Stimulated activated CD4-positive, alpha-beta T cell treated with anti-CD3 and anti-CD28 coated beads, Interleukin-1b, Interleukin-23, amount 100 ng/mL, for 24 hours (primary cell): ENCODE measurements at places on chromosomes 7 and 10.

GRCh38 chr7:48262606-48263310 lies 91.5 kb downstream of the ABCA13 start:
- DNase-seq, result no peak

- no peak for DNase-seq
Measured at GRCh38 chr10:116098411-116099022, 174.5 kb downstream of the GFRA1 start.

DNA sequence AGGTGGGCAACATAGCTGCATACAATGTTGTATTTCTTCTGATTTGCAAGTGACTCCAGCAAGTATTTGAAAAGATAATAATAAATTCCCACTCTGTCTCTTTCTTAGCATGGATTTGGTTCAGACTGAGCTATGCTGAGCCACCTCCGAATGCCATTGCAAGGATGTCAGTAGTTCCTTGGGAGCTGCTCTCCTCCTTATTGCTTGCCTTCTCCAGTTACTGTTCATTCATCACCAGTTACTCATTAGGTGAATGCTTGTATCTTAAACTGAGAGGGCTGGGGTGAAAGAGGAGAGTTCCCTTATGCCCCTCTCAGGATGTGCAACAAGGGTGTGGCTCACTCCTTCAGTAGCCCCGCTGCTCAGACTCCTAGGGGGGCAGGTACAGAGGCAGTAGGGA lies 78.4 kb upstream of the PRKAR2B start:
- no peak for DNase-seq

DNA sequence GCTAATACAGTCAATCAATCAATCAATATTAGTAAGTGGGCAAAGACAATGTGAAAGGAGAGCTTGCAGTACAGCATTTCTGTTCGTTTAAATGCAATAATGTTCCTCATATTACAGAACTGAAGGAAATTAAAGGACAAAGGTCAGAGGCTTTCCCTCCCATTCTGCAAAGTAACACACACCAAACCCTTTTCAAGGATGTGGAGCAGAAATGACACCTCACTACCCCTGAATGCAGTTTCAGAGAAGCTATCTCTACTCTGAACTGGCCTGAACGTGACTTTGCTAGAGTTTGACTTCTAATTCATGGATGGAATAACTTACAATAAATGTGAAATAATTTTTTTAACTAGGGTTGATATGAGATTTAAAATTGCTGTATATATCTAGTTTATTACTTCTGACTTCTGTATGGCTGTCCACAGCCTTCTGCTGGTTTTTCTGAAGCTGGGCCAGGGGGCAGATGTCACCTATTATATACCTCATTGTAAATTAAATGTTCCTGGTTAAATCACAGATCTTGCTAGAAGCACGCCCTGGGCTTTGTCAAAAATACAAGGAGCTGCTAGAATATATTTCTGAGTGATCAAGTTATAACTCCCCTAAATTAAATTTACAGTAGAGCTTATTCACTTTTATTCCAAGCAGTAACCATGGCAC lies 156.9 kb upstream of the C7orf33 start:
- DNase-seq, result no peak

DNA sequence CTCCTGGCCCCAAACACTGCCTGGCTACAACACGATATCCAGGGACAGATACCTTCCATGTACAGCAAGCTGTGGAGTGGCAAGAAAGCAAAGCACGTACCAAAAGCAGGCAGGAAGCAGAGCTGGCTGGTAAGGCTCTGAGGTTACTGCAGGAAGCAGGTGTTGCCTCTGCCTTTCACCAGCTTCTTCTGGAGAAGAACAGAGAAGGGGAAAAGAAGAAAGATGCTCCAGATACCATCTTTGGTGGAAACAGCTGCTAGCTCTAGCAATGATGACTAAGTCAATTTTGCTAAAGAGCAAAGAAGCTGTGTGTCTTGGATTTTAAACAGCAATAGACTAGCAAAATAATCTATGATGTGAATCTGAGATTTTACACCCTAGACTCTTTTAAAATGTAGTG lies 34.9 kb upstream of the PRSS1 start:
- no peak for DNase-seq

DNA sequence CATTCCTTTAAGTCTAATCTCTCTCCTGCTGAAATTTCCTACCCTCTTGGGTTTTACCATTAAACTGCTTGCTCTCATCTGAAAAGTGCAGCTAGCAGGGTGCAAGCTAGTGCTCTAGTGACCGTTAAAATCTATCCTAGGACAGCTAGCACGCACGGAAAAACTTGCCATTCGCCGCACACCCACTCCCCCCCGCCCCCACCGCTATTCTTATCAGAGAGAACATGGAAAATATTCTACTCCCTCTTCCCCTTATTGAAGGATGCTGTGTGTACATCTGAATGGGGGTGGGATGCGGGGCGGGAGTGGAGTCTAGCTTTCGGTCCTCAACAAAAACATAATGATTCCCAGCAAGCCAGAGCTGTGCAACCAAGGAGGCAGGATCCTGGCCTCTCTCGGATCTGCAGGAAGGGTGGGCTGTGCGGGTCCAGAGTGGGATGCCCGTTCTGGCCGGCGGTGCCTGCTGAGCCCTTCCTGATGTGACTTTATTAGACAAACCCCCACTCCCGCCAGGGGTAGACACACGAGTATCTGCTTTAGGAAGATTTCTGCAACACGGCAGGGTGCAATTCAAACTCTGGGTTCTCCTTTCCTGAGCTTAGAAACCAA lies 1.1 kb upstream of the ADRA2A start:
- DNase-seq, result no peak

DNA sequence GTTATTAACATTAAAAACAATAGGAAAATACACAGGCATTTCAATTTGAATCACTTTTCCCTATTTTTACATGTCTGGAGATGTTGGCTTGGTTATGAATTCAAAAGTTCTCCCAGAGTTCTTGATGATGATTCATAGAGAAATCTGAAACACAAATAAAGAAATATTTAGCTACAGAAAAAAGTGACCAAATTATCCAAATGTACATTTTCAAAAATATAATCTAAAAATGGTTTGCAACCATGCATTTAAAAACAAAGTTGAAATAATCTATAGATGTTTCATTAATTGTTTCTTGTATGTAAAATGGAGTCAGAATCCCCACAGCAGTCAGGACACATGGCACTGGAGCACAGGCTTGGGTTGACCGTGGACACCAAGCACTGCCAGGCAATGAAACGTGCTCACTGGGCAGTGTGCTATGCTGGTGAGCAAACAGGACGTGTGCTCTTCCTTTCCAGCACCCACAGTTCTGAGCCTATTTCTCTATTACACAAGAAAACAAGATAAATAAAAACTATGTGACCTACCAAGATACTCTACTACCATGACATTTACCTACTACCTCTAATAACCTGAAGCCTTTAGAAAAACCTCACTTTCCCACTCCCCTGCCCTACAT lies 44.1 kb upstream of the PTPRN2 start:
- no peak for DNase-seq

GRCh38 chr7:7639847-7640220 lies 718 bp upstream of the UMAD1 start:
- DNase-seq, result peak; percentile 30

GRCh38 chr7:158327571-158328180 lies 259.9 kb downstream of the PTPRN2 start:
- DNase-seq, result no peak

DNA sequence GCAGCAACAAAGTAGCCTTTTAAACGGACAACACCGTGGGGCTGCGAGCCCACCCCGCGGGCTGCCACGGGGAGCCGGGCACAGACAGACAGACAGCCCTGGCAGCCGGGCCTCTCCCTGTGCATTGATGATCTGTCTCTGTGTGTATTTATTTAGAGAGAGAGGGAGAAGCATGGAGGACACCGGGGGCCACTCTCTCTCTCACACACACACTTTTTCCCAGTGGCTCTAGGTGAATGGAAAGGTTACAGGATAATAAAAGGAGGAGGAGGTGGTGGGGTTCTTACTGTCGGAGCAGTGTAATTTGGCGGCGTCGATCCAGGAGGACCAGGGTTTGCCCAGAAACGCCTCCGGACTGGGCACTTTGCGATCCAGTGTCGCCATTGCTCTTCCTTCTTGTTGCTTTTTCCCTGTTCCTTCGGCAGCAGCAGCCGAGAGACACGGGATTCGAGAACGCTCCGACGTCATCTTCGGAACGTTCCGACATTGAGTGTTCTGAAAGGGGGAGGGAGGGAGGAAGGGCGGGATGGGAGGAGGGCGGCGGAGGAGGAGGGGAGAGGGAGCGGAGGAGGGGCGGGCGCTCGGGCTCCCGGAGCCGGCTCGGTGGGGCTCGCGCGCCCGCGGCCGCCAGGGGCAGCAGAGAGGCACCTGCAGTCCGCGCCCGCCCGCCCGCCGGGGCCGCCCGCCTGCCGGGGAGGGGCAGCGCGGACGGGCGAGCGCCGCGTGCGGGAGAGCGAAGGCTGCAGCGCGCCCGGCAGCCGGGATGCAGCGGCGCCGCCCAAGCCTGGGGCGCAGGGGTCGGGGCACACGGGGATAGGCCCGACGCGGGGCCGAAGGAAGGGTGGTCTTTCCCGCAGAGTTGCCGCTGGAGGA lies at the start of gene ATXN7L1:
TSS of gene ATXN7L1 (minus strand) at position 509 of the 873 bp plus-strand sequence. CDS start at position 468, 41 bp downstream.
- DNase-seq, result peak; percentile 91

- no peak for DNase-seq
Measured at GRCh38 chr7:111083413-111083812, 7.5 kb upstream of the LRRN3 start.

DNA sequence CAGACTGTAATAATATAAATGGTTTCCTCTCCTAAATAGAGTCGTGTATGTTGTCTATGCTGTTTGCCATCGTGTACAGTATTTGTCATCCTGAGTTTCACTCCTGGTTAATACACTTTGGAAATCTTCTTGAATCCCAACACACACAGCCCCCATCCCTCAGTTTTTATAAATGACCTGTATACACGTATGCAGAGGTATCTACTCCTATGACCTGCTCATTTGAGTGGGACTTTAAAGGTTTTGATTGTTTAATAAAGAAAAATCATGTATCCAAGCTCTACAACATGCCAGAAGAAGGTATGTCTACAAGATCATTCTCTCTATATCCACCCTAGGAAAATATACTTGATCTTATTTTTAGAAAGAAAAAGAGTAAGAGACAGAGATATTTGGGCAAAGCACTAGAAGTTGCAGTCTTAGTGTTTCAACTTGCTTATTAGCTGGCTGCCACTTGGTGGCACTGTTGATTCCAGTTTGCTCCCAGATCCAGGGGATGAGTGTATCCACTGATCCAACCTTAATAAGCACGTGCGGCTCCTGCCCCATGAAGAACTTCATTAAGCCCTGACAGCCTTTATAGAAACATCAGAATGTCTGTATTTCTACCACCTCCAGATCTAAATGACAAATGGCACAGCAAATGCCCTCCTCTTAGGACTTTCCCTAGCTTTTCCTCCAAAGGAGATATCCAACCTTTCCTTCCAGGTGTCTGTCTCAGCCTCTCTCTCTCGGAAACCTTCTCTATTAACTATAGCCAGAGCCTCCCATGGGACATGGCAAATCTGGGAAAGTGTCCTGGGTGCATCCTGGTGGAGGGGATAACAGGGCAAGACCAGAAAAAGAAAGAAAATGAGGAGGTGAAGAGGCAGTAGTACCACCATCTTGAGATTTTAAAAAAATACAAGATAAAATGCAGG lies 181.6 kb upstream of the NEBL start:
- no peak for DNase-seq

DNA sequence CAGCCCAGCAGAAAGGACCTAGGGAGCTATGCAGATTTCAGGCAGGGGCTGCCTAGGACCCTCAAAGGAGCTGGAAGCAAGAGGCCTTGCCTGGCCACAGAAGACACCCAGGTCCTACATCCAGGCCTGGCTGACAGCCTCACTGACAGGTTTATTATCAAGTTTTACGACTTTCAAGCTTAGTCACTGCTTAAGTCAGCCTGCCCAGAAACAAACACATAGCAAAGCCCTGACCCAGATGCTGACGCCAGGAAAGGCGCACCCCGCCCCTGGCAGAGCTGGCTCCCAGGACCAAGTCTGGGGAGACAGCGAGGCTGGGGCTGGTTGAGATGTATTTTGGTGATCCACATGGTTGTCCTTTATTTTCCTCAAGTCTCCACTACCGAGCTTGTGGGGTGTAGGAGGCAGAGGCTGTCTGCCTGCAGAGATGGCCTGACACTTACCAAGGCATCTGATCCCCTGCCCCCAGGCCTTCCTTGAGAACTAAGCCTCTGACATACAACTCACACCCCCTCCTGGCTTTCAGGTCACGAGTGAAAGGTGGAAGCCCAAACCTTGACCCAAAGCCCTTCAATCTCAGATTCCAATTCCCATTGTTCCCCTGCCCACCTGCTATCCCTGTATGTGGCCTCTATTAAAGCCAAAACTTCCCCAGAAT lies 80.7 kb upstream of the EMX2 start:
- no peak for DNase-seq

DNA sequence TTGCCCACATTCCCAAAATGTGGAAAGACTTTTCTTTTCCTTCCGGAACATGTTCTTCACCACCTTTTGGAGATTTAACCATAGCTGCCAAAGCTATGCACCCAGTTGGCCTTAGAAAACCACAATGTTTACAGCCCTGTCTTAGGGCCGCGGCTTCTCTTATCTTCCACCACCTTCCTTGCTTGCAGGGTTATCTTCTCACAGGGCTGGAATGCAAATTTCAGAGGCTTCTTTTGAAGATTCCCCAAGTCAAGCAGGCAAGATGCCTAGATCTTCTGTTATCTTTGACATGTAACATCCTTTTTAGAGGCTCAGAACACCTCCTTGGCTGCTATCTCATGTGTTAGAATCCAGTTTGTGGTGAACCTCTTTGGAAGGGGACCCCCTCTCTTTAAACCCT lies 11.1 kb downstream of the KCTD7 start:
- DNase-seq, result no peak

GRCh38 chr10:123761038-123761428 lies 94.9 kb downstream of the GPR26 start:
- DNase-seq, result no peak

DNA sequence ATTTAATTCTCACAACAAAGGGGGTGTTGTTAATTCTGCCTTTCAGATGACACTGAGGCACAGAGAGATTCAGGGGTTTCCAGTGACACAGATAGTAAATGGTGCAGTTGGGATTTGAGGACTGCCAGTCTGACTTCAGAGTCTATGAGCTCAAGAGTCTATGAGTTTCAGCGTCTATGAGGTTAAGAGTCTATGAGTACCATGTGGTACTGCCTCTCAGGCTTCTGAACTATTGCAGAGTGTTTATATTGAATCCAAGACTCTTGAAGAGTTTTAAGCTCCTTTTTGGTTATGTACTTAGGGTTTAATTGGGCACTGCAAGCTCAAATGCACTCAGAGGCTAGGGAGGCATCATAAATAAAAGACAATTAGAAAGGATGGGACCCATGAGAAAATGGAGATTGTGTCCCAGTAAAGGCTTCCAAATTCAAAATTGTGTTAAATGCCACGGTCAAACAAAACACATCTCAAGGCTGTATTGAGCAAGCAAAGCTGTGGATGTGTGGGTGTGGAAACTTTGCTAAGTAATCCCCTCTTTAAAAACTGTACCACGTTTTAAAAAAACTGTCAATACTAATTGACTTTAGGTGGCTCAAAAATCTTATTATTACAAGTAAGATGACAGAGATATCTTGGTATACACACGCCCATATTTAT lies 123.9 kb upstream of the FAM171A1 start:
- DNase-seq, result no peak

- DNase-seq, result no peak
Measured at GRCh38 chr10:53009961-53010907, 237.7 kb upstream of the MBL2 start.
